ENCODE measurements at places on chromosomes 13 and 19. TPM values are rescaled to one million over a fixed set of nuclear protein-coding genes. Genes with fewer than 3 reads are reported as not detected.

DNA sequence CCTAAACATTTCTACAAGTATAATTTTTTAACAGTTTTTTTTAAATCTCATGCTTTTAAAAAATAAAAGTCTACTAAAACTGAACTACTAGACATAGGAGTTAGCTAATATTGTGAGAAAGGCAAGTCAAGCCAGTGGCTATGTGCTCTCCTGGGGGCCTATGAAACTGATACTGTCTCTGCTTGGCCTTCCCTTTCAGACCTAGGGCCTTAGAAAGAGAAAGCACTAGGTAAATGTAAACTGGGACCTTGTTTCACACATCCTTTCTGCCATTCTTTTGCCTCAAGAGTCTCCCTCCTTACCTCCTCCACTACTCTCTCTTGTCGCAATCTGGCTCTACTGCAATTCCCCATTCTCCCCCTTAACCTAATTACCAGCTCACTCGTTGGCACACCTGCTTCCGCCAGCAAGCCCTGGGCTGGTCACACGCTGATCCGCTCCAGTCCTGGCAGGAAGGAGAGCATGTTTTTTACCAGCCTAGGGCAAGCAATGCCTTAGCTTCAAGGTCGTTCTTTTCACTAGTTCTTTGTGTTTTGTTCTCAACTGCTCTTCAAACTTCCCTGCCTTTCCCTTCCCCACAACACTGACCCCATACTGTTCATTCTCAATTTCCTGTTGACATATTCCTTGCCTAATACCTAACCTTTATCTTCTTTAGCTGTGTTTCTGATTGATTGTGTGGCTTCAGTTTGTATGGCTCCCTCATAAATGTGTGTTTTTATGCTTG lies 23.1 kb downstream of the TBC1D4 start:
- DNase-seq: no peak
- H3K27ac ChIP-seq: no peak overlapping the region
- H3K27me3 ChIP-seq: peaks cover 12% of the 10 kb centered on the region
- H3K4me3 ChIP-seq: no peak overlapping the region
- H3K36me3 ChIP-seq: no peaks in the 10 kb centered on the region

DNA sequence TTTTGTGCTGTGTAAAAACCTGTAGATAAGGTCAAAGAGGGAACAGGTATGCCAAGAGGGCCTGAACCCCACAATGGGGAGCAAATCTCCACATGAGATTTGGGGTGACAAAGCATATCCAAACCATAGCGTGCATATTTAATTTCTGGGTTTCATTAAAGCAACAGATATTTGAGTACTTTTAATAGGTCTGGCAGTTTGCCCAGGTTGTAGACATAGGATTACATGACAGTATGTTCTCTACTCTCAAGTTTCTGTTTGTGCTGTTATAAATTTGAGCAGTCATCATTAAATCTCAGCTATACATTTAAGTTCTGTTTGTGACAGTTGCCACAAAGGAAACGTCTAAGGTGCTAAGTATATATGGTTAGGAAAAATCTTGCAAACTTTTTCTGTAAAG lies 236.4 kb downstream of the ATP8A2 start:
- DNase-seq: no peak
- no peaks in the 10 kb centered on the region for H3K4me1 ChIP-seq
- H3K27ac ChIP-seq: no peak overlapping the region
- no peak overlapping the region for H3K4me3 ChIP-seq
- no peaks in the 10 kb centered on the region for H3K36me3 ChIP-seq

DNA sequence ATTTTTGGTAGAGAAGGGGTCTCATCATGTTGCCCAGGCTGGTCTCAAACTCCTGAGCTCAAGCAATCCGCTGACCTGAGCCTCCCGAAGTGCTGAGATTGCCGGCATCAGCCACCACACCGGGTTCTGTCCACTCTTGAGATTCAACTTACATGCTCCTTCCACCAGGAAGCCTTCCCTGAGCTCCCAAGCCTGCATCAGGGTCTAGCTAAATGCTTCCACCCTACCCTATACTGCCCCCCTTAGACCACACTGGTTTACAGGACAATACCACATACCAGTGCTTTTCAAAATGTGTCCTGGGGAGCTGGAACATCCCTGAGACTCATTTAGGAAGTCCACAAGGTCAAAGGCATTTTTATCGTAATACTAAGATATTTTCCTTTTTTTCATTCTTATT lies 15.1 kb upstream of the CACNG8 start:
- no peak overlapping the region for H3K4me3 ChIP-seq
- H3K27ac ChIP-seq: no peak overlapping the region
- H3K36me3 ChIP-seq: no peaks in the 10 kb centered on the region
- no peaks in the 10 kb centered on the region for H3K4me1 ChIP-seq
- no peak for DNase-seq

GRCh38 chr13:34310539-34310938 lies 492.6 kb downstream of the RFC3 start:
- H3K4me3 ChIP-seq: no peak overlapping the region
- no peaks in the 10 kb centered on the region for H3K4me1 ChIP-seq
- DNase-seq: no peak
- H3K27ac ChIP-seq: no peak overlapping the region

DNA sequence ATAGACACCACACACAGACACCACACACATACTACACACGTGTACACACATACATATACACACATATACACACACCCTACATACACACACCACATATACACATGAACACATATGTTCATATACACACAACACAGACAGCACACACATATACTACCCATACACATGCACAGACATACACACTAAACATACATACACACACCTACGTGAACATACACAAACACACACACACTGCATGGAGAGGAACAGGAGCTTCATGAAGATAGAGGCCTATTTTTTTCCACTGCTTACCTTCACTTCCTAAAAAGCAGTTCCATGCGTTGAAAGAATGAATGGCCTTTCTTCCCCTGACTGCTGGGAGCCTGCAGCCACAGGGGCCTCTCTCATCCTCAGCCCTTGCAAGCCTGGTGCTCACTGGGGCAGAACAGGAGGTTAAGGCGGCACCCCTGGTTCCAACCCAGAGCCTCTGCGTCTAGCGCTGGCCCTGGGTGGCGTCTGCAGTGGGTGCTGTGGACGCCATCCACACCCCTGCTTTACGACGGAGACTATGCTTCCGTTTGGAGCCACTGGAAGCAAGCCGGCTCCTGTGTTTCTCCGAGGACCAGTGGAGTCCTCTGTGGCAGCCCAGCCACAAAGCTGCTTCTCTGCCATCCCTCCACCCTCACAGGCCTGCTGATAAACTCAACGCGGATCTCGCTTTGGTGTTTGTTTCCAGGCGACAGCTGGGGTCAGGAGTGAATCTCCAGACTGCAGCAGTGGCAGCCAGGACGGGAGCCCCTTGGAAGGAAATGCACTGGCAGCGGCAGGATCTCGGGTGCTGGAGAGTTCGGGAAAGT lies 1.9 kb upstream of the RASA3 start:
- peak; percentile 30 for DNase-seq
- H3K4me3 ChIP-seq: peak overlapping the region; percentile 58
- H3K27me3 ChIP-seq: no peaks in the 10 kb centered on the region
- peak overlapping the region; percentile 11 for H3K27ac ChIP-seq

DNA sequence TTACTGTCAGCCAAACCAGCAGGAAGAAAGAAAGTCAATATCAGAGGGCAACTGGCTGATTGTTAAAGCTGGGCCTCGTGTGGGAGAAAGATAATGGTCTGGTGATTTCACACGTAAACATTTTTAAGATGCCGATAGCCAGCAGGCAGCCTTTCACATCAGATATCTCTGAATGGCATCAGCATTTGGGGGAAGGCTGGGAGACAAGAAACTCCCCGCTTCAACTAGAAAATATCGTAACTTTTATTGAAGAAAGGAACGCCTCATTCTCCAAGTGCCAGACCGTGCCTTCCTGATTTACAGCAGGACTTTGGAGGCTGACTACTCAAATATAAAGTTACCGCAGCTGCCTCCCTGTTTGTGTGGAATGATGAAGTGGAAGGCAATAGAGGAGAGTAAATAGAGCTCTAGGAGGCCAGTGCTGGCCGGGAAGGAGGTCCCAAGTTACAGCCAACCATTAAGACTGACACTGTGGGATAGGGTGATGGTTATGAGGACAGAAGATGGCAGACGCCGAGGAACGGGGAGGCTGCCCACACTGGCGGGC lies 284.3 kb upstream of the MAB21L1 start:
- no peaks in the 10 kb centered on the region for H3K36me3 ChIP-seq
- no peak overlapping the region for H3K27ac ChIP-seq
- no peaks in the 10 kb centered on the region for H3K27me3 ChIP-seq
- no peak overlapping the region for H3K4me3 ChIP-seq

DNA sequence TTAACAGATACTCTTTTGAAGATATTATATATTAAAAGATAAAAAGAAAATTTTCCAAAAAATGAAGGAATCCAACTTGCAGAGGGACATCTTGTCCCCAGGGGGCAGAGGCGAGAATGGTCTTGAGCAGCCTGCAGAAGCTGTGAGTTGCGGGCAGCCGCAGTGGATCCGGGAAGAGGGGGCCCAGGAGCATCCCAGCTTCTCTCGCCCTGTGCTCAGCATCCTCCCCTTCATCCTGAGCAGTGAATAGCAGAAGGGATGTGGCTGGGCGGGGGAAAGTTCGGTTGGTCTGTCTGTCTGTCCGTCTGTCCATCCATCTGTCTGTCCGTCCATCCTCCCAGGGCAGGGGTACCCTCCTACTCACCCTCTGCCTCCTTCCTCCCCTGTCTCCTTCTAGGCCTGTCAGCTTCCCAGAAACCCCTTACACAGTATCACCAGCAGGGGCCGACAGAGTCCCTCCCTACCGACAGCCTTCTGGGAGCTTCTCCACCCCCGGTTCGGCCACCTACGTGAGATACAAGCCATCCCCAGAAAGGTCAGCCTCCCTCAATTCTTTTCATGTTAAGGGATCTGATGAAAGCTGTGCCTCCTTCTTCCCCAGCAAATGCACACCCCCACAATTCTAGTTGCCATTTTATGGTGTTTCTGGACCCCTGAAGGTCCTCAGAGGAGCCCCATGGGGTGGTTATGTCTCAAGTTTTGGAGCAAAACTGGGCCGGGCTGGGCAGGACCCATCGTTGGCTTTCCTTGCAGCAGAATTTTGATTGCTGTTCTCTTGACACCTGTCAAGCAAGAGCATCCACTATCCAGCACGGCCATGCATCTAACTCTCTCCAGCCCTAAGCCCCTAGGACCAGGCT lies 81.6 kb downstream of the DPF1 start:
- H3K27ac ChIP-seq: peak overlapping the region; percentile 25
- no peaks in the 10 kb centered on the region for H3K27me3 ChIP-seq
- no peak overlapping the region for H3K4me3 ChIP-seq
- DNase-seq: peak; percentile 82

DNA sequence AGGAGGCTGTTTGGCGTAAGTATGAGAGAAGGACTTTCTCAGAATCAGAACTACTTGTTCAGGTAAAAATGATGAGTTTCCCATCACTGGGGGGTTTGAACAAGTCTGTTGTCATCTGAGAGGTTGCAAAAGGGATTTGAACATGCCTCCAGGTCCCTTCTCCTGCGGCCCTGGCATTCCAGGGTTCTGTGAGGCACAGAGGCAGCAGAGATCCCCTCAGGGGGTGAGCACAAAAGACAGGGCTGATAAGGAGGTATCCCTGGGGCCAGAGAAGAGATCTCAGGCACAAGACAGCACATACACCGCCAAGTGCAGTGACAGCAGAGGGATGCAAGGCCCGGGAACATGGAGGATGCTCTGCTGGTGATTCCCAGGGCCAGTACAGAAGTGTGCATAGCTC lies 275.8 kb upstream of the TSHZ3 start:
- no peaks in the 10 kb centered on the region for H3K27me3 ChIP-seq
- H3K36me3 ChIP-seq: no peaks in the 10 kb centered on the region
- no peak for DNase-seq
- H3K4me3 ChIP-seq: no peak overlapping the region
- no peaks in the 10 kb centered on the region for H3K4me1 ChIP-seq
- no peak overlapping the region for H3K27ac ChIP-seq

DNA sequence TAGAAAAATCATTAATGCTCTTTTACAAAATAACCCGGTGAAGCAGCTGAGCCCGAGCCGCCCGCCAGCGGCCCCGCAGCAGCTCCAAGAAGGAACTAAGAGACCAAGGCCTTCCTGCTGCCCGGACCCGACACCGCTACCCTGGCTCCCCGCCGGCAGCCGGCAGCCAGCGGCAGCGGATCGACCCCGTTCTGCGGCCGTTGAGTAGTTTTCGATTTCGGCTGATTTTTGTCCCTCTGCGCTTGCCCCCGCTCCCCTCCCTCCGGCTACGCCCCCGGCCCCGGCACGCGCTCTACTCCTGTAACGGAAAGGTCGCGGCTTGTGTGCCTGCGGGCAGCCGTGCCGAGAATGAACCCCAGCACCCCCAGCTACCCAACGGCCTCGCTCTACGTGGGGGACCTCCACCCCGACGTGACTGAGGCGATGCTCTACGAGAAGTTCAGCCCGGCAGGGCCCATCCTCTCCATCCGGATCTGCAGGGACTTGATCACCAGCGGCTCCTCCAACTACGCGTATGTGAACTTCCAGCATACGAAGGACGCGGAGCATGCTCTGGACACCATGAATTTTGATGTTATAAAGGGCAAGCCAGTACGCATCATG lies at the start of gene PABPC3:
Gene PABPC3, plus strand, starts transcription at position 286 of the 603 bp plus-strand sequence. Its CDS starts 63 bp downstream, at position 349.
- peak; percentile 42 for DNase-seq
- H3K27me3 ChIP-seq: peaks cover 40% of the 10 kb centered on the region
- no peaks in the 10 kb centered on the region for H3K4me1 ChIP-seq
- H3K36me3 ChIP-seq: no peaks in the 10 kb centered on the region

- no peaks in the 10 kb centered on the region for H3K36me3 ChIP-seq
- peaks cover 11% of the 10 kb centered on the region for H3K27me3 ChIP-seq
- no peak overlapping the region for H3K4me3 ChIP-seq
- no peak overlapping the region for H3K27ac ChIP-seq
These were observed 31.4 kb upstream of the TPTE2 start for GRCh38 chr13:19592657-19593180.

DNA sequence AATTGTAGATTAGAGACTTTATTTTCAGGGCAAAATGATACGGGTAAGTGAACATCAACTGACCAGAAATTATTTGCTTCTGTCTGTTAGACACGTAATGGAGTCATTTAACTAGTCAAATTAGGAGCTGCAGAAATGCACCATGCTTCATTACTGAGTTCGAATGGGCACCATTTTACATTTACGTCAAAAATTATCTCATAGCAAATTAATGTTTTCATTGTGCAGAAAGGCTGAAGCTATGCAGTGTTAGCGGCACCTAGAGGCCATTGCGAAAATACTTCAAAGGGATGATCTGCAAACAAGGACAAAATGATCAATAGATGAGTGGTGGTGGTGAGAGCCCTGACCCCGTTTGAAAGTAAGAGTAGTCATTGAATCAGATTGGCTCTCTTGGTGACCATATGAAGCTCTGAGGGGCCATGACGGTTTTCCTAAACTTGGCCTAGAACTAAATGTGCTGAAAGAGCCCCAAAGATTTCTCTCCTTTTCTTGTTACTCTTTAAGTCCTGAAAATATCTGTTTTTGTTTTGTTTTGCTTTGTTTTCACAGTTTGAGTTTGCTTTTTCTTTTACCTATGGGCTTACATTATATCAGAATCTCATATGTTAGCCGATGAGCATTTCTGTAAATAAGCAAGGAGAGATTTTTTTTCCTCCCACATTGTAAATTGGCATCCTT lies 277.9 kb downstream of the ZNF536 start:
- no peak overlapping the region for H3K27ac ChIP-seq
- DNase-seq: peak; percentile 63
- peaks cover 21% of the 10 kb centered on the region for H3K27me3 ChIP-seq
- H3K4me1 ChIP-seq: no peaks in the 10 kb centered on the region
- H3K36me3 ChIP-seq: no peaks in the 10 kb centered on the region
- H3K4me3 ChIP-seq: no peak overlapping the region

PROZ gene
- not detected for total RNA-seq

FCER2 gene
- total RNA-seq: 3.0 TPM

ZNF628 gene
- 8.6 TPM for total RNA-seq

KLK4 gene
- total RNA-seq: not detected

PLEKHF1 gene
- 30.4 TPM for total RNA-seq

B3GNT3 gene
- total RNA-seq: not detected

CEACAM7 gene
- total RNA-seq: not detected

PDX1 gene
- total RNA-seq: not detected
